ENCODE measurements at places on chromosomes 5 and 9.

DNA sequence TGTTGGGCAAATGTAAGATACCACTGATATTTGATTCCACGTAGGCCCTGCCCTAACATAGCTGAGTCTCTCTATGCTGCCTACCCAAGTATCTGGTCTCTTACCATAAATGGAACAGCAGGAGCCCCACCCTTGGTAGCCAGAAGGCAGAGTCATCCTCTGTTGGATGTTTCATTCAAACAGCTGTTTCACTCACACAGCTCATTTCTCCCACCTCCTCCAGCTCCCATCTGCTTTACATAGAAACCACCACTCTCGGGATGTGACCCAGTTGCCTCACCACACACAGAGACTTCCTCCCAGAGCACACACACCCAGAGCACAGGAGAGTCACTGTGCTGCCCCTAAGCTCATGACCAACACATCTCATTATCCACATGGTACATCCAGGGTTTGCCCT lies 165.3 kb downstream of the TMEM167A start:
- DNase-seq: no peak

GRCh38 chr5:45454114-45454513 lies 242.1 kb downstream of the HCN1 start:
- DNase-seq: no peak

- no peak for DNase-seq
Measured at GRCh38 chr9:16461137-16461840, 409.2 kb downstream of the BNC2 start.

DNA sequence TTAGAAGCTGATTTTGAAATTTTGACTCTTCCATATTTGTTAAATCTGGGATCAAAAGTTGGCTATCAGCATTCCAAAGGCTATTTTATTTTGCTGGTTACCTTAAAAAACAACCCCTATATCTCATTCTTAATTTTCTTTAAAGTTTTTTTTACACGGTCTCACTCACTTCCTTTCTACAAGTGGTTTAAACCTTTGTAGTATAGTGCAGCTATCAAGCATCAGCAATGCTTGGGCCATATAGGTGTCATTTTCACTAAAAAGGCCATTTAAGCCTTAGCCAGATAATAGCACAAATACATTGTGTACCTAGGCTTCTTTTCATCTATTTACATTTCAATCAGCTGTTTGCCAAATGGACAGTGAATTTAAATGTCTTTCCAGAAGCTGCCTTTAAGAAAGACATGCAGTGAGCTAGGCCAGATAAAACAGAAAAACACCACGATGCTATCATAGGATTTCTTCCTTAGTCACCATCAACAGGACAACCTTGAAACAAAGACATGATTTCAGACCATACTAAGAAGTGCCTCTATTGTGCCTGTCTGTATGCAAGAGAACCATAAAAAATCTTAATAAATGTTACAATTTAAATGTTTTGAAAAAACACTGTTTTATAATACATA lies 104.2 kb downstream of the RAPGEF6 start:
- no peak for DNase-seq

- peak; percentile 97 for DNase-seq
Measured at GRCh38 chr9:93205045-93205768, 21.3 kb downstream of the WNK2 start.

DNA sequence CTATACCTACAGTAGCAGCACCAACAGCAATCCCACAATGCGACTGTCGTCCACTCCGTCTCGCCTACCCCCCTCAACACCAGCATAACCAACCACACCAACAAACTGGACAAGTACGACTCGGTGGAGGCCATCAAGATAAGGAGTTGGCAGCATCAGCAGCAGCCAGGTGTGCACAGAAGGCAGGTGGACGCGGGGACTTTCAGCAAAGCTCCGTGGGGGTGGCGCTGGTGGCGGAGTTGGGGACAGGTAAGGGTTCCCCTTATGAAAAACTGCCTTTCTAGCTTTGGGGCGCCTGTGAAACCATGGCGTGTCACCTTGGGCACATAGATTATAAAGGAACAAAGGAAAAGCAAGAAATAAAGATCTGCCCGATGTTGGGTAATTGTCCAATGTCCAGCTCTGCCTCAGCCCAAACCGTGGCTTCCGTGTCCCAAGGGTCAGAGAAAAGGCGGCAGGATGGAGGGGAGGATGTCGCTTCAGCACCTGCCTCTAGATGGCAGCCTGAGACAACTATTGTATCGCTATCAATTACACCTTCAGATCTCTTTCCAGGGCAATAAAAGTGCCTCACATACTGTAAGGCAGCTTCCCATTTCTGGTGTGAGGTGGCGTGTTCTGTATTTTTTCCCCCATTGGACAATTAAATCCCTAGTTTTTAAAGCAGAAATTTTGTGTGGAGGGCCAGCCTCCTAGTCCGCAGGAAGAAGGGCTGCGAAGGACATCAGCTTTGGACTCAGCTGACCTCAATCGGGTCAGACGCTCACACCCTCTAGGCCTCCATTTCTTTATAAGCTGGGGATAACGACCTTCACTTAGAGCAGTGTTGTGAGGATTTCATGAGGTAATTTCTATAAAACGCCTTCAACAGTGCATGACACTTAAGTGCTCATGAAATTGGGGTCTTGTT lies 58.8 kb downstream of the MTRR start:
- DNase-seq: peak; percentile 69

DNA sequence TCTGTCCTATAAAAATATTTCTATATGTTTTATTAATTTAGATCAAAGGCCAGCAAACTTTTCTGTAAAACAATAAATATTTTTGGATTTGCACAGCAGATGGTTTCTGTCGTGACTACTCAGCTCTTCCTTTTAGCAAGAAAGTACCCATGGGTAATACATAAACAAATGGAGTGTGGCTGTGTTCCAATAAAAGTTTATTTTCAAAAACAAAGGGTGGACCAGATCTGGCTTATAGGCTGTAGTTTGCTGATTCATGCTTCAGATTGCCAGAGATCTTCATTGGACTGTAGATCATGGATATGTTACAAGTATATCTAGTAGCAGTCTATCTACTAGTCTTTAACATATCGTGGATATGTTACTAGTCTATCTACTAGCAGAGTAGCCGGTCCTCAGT lies 590.5 kb downstream of the CSNK1G3 start:
- peak; percentile 1 for DNase-seq

DNA sequence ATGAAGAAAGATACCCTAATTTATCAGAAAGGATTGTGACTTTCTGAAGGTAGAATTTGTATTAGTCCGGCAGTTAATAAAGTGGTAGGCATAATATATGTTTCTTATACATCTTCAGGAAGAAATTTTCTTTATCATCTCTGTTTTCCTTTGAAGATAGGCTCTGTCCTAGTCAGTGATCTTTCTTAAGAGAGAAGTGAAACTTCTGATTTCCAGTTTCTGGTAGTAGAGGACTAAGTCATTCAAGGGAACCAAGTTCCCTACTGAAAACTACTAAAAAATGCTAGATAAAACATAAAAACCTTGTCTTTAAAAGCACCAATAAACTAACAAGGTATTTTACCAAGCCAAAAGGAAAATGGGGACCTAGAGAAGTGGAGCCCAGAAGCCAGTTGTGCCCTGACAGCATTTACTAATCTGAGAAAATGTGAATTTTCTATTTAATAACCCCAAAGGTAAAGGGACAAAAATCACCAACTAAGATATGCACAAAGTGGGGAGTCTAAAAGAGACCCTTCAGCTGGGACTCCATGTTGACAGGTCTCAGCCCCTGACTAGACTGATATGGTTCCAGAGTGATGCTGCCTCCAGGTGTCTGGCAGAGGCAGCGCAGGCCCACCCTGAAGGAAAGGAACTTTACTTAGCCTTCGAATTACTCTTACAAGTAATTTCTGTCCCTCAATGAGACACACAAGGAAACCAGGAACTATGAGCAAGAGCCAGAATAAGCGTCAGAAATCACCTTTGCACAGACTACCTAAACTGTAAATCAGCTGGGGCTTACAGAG lies 72.7 kb downstream of the FAM78A start:
- DNase-seq: no peak

- no peak for DNase-seq
Measured at GRCh38 chr5:111722140-111722539, 34.9 kb downstream of the NREP start.

- DNase-seq: no peak
Measured at GRCh38 chr9:8448226-8448625, 648.6 kb upstream of the DMAC1 start.

GRCh38 chr5:173989432-173990082 lies 587 bp downstream of the C5orf47 start:
- no peak for DNase-seq

DNA sequence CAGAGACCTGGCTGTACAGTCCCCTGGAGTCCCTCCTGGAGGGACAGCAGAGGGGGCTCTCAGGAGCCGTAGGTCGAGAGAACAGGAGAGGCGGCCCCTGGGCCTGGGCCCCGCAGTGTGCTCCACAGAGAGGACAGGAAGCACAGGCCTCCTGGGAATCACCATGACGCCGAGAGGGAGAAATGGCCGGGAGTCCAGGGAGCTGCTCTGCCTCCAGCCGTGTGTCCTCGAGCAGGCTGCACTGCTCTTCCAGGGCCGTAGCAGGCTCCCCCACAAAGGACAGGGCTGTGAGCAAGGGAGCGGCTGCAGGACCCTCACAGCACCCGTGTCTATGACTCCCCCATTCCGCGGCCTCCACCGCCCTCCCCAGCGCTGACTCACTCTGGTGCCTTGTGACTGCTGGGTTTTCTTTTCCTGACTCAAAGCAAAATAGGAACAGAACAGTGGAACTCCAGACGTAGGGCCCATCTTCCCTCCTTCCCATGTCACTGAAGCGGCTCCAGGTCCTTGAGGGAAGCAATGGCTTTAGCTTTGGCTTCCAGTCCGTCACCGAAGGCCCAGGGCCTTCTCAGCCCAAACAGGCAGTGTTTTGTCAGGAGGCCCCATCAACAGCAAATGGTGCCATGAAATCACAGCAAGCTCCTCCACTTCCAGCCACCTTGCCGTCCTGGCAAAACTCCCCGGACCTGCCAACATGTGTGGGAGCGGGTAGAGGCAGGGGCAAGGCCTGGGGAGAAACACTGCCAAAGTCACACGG lies 114.2 kb downstream of the LHFPL2 start:
- DNase-seq: peak; percentile 93

DNA sequence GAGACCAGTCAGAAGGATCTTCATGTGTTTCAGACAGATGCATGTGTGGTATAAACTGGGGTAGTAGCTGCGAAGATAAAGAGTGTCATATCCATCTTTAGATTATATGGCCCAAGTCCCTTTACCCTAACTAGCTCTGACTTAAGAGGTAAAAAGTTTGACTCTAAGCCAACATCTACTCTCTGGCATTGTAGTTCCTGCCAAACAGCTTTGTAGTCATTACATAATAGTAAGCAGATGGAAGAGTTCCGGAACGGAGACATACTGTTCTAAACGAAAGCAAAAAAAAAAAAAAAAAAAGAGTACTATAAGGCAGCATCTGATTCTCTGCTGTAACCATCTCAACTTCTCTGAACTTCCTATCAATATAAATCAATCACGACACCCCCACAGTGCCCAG lies 48.8 kb downstream of the CEMIP2 start:
- DNase-seq: peak; percentile 9

DNA sequence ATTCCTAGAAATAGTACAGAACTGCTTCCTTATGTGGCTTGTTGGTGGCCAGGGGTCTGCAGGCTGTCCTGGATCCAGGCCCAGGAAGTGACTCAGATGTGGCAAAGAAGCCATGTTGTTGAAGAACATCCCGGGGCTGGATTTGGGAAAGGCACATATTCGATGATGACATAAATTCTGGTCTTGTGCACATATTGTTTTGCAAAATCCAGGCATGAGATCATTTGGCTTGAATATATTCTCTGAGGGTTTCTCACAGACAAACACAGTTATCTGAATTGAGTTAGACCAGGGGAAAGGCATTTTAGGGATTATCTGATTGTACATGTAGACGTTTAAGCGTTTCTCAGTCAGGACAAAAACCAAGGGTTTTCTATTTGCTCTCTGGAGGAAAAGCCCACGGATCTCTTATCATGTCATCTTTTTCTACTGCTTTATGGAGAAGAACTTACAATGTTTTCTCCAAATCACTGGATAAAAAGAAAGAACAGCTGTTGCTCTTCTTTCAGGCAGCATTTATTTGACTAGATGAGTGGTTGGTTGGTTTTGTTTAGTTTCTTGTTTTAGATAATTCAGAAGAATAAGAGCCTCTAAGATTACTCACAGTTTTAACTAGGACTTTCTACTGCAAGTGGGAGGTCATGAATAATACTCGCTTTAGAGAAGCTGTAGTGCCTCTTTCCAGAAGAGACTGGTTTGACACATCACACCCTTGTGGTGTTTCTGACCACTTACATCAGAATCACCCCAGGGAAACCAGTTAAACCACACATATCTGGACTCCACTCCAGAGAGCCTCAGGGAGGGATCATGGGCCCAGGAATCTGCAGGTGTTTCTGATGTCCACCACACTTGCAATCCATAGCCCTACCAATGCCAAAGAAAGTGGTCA lies 29.5 kb upstream of the LHFPL2 start:
- DNase-seq: peak; percentile 93

DNA sequence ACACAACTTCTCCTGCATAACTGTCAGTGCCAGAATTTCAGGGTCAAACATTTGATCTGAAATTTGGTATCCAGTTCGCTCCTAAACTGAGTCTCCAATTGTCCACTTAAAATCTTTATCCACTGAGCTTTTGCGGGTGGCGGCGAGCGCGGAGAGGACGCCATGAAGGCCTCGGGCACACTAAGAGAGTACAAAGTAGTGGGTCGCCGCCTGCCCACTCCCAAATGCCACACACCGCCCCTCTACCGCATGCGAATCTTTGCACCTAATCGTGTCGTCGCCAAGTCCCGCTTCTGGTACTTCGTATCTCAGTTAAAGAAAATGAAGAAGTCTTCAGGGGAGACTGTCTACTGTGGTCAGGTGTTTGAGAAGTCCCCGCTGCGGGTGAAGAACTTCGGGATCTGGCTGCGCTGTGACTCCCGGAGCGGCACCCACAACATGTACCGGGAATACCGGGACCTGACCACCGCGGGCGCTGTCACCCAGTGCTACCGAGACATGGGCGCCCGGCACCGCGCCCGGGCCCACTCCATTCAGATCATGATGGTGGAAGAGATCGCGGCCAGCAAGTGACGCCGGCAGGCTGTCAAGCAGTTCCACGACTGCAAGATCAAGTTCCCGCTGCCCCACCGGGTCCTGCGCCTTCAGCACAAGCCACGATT lies 913.7 kb upstream of the DMAC1 start:
- DNase-seq: no peak

DNA sequence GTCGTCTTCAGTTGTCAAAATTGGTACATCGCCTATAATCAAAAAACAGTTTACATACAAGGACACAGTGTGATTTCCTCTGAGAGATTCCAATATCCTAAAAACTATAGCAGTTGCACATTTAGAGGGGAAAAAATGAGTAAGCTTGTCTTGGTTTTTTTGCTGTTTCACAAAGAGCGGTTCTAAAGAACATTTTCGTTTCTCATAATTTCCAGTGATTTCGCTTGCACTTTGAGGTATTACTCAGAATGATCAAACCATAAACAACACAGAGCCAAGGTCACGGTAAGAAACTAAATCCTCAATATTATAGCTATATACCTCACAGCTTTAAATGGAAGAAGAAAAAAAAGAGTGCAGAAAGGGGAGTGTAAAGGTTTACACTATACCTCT lies 861 bp downstream of the MTX3 start:
- no peak for DNase-seq

GRCh38 chr5:94173100-94173499 lies 431.7 kb upstream of the POU5F2 start:
- no peak for DNase-seq

GRCh38 chr9:106931466-106931865 lies 68.5 kb downstream of the ZNF462 start:
- no peak for DNase-seq

Measured in osteoblast (primary cell).